ENCODE measurements at places on chromosomes 2 and 18. TPM values are rescaled to one million over a fixed set of nuclear protein-coding genes. Genes with fewer than 3 reads are reported as not detected.

The HOXD12 gene
- not detected for total RNA-seq

The SCYGR4 gene
- not detected for total RNA-seq

The IL1A gene
- 27.4 TPM for total RNA-seq

The RTP5 gene
- total RNA-seq, result 0.28 TPM

All from prostate gland (tissue), 2 donors.